Activated T-helper 2 cell treated with anti-CD3 and anti-CD28 coated beads, Interferon-gamma antibody, Interleukin-2, Interleukin-4, amounts not matched to agents 10 μg/mL and 5 μg/mL and 100 μg/mL, durations not matched to agents 14 hours and 24 hours and 36 hours (primary cell): ENCODE measurements at places on chromosomes 1 and 21. TPM values are rescaled to one million over a fixed set of nuclear protein-coding genes. Genes with fewer than 3 reads are reported as not detected.
A peak's percentile ranks its signal among the peaks of the same experiment; 100 is the strongest.

Gene TDRD5
- total RNA-seq = not detected in 2 replicates

Gene SH2D1B
- total RNA-seq = 0.84 and 1.0 TPM in 2 replicates

GRCh38 chr21:24163539-24163938 lies 1443.7 kb downstream of the MRPL39 start:
- H3K4me1 ChIP-seq = no peaks in the 10 kb centered on the region
- no peaks in the 10 kb centered on the region for H3K27me3 ChIP-seq
- no peaks in the 10 kb centered on the region for H3K36me3 ChIP-seq
- DNase-seq = no peak
- H3K27ac ChIP-seq = no peak overlapping the region

GRCh38 chr1:224544346-224545110 lies 71.6 kb upstream of the CNIH3 start:
- no peaks in the 10 kb centered on the region for H3K36me3 ChIP-seq
- no peak overlapping the region for H3K27ac ChIP-seq
- H3K27me3 ChIP-seq = peaks cover 9% of the 10 kb centered on the region
- no peak overlapping the region for H3K4me3 ChIP-seq

DNA sequence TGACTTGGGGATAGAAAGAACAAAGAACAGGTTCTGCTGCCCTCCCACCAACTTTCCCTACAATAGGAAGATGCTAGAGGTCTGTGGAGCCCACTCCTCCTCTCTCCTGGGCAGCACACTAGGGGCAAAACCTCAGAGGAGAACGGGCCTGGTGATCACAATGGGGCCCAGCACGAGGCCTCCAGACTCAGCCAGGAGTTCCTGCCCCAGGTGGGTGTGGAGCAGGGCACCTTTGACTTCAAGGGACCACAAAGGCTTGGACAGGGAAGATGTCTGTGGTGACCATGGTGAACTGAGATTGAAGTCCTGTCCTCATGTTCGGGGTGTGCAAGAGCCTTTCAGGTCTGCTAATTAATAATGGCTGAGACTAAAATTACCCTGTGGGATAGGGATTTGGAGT lies 88.8 kb downstream of the LAMC2 start:
- no peaks in the 10 kb centered on the region for H3K36me3 ChIP-seq
- H3K27me3 ChIP-seq = peaks cover 3% of the 10 kb centered on the region
- H3K27ac ChIP-seq = no peak overlapping the region
- H3K4me3 ChIP-seq = no peak overlapping the region
- DNase-seq = no peak

DNA sequence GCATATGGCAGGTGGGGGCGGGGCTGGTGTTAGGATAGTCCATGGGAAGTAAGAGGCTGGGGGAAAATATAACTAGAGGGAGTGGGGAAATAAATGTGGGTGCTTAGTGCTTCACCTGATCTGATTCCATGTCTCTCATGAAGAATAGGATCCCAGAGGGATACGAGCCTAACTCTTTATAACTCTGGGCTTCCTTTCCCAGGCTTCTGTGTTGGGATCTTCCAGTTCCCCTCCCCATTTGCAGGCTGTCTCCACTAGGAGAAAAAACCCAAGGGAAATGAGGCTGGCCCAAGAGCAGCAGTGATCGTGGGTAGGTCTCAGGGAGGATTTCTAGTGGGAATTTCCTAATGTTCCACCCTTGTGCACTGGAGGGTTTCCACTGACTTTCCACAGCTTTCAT lies 1.6 kb downstream of the KCNJ9 start:
- peaks cover 16% of the 10 kb centered on the region for H3K4me1 ChIP-seq
- H3K27me3 ChIP-seq = peaks cover 44% of the 10 kb centered on the region
- H3K36me3 ChIP-seq = no peaks in the 10 kb centered on the region
- peak overlapping the region; percentile 38 for H3K4me3 ChIP-seq
- no peak overlapping the region for H3K27ac ChIP-seq

DNA sequence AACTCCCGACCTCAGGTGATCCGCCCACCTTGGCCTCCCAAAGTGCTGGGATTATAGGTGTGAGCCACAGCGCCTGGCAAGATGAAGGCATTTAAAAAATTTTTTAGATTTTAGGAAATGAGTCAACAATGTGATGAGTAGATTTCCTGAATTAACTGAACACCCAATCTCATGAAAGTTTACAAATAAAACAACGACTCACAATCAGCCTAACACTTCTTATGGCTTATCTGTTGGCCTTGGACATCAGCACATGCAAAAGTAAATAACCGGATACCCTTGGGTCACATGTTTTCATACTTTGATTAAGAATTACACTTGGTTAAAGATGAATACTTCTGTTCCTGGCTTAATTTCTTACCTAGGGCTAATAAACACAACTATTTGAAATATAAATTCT lies 3.0 kb downstream of the GNG12 start:
- H3K4me3 ChIP-seq = no peak overlapping the region
- H3K27me3 ChIP-seq = peaks cover 39% of the 10 kb centered on the region
- H3K36me3 ChIP-seq = peaks cover 3% of the 10 kb centered on the region
- H3K27ac ChIP-seq = no peak overlapping the region
- H3K4me1 ChIP-seq = peaks cover 10% of the 10 kb centered on the region

GRCh38 chr1:202623075-202623474 lies 87.2 kb downstream of the SYT2 start:
- DNase-seq = no peak
- no peaks in the 10 kb centered on the region for H3K36me3 ChIP-seq
- H3K4me3 ChIP-seq = no peak overlapping the region
- H3K27me3 ChIP-seq = peaks cover 7% of the 10 kb centered on the region
- H3K4me1 ChIP-seq = no peaks in the 10 kb centered on the region

- H3K4me1 ChIP-seq = peaks cover 16% of the 10 kb centered on the region
- DNase-seq = no peak
Observed at GRCh38 chr1:239550178-239550577, 163.8 kb downstream of the CHRM3 start.

- peaks cover 32% of the 10 kb centered on the region for H3K4me1 ChIP-seq
- H3K36me3 ChIP-seq = peaks cover 77% of the 10 kb centered on the region
- no peak overlapping the region for H3K4me3 ChIP-seq
- DNase-seq = no peak
Observed at GRCh38 chr1:161172776-161173376, 4.4 kb downstream of the B4GALT3 start.

- H3K27ac ChIP-seq = peak overlapping the region; percentile 86
- peak; percentile 79 for DNase-seq
- peaks cover 92% of the 10 kb centered on the region for H3K36me3 ChIP-seq
- H3K4me1 ChIP-seq = peaks cover 52% of the 10 kb centered on the region
Observed at GRCh38 chr1:154157520-154158306, 2.8 kb upstream of the NUP210L start.

DNA sequence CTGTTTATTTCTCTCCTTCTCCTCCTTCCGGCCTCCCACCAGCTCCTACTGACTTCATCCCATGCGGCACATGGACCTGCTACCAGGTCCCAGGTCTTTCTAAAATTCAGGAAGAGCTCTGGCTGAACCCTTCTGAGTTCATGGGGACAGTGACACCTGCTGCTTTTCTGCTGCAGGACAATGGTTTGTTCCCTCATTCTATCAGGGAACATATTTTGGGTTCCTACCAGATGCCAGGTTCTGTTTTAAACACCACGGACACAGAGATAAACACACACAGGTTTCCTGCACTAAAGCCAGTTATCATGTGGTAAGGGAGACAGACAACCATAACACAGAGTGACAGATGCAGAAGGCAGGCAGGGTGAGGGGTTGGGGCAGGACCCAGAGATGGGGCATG lies 114.0 kb upstream of the RAB4A start:
- no peak overlapping the region for H3K4me3 ChIP-seq
- H3K27ac ChIP-seq = no peak overlapping the region
- DNase-seq = no peak

GRCh38 chr1:85325920-85326319 lies 49.5 kb upstream of the BCL10 start:
- peaks cover 5% of the 10 kb centered on the region for H3K4me1 ChIP-seq
- H3K4me3 ChIP-seq = no peak overlapping the region
- no peak overlapping the region for H3K27ac ChIP-seq

DNA sequence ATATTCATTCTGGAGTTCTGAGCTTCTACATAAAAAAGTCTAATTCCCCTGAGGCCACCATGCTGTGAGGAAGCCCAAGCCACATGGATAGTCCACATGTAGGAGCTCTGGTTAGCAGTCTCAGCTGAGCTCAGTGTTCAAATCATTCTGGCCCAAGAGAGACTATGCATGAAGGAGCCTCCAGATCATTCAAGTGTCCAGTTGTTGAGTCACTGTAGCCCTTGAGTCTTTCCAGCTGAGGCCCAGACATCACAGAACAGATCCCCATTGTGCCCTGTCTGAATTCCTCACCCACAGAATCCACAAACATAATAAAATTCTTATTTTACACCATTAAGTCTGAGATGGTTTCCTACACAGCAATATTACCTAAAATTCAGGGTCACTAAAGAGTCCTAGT lies 107.0 kb upstream of the NGF start:
- DNase-seq = no peak
- no peaks in the 10 kb centered on the region for H3K4me1 ChIP-seq
- H3K27ac ChIP-seq = no peak overlapping the region
- no peaks in the 10 kb centered on the region for H3K36me3 ChIP-seq
- H3K27me3 ChIP-seq = peaks cover 5% of the 10 kb centered on the region
- H3K4me3 ChIP-seq = no peak overlapping the region

DNA sequence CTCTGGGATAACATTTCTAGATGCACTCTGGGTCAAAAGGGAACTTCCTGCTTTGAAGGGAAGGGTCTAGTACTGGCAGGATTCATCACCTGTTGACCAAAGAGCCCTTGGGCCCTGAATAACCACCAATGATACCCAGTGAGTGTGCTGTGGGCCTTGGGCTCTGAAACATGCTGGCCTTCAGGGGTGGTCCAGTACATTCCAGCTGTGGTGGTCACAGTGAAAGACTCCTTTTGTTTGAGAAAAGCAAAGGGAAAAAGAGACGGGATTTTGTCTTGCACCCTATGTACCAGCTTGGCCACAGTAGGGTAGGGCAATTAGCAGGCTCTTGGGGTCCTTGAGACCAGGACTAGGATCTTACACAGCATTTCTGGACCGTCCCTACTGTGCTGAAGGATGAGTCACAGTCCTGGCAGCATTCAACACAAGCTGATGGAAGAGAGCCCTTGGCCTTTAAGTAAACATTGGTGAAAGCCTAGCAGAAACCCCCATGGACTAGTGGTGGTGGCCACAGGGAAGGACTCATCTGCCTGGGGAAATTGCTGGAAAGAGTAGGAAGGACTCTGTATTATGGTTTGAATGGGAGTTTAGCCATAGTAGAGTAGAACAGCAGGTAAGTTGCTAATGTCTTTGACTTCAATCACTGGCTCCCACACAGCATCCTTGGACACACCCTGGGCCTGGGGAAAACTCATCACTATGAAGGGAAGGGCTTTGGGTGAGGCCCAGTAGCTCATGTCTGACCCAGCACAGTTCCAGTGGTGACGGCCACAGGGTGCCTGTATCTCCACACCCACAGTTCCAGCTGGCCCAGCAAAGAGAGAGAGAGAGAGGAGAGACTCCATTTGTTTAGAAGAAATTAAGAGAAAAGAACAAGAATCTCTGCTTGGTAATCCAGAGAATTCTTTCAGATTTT lies 87.5 kb downstream of the COL24A1 start:
- no peak overlapping the region for H3K4me3 ChIP-seq
- no peak for DNase-seq
- H3K36me3 ChIP-seq = no peaks in the 10 kb centered on the region
- no peaks in the 10 kb centered on the region for H3K27me3 ChIP-seq

DNA sequence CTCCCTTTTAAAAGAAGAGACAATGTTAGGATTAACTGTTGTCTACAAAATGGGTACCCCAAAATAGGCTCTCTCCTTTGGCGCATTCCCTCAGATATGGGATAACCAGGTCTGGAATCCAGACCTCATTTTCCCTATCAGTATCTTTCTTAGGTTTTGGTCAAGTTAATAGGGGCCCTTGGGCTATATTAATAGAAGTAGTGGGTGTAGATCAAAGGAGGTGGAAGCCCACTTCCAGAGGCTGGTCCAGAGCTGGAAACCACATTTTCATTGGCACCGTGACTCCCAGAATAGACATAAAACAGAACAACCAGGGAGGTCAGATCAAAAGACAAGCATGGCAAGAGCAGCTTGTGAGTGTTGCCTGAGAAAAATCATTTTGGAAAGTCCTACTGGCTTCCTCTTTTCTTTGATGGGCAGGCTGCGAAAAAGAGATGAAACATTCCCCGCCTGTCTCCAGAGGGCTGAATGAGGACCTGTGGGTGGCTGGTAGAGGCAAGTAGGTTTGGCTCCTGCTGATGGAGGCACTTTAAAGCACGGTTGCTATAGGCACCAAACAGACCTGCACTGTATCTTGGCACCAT lies 25.8 kb upstream of the KIF21B start:
- DNase-seq = no peak
- peaks cover 8% of the 10 kb centered on the region for H3K27me3 ChIP-seq
- H3K27ac ChIP-seq = no peak overlapping the region
- no peaks in the 10 kb centered on the region for H3K36me3 ChIP-seq
- no peak overlapping the region for H3K4me3 ChIP-seq
- no peaks in the 10 kb centered on the region for H3K4me1 ChIP-seq

- peaks cover 8% of the 10 kb centered on the region for H3K4me1 ChIP-seq
- H3K27ac ChIP-seq = peak within 1 kb of the TSS; percentile 88
- H3K36me3 ChIP-seq = no peaks in the 10 kb centered on the region
- H3K27me3 ChIP-seq = no peaks in the 10 kb centered on the region
Observed at GRCh38 chr21:33479679-33480480, at the start of gene TMEM50B. Gene TMEM50B, minus strand, starts transcription at chr21:33479974. Its CDS starts 11,089 bp downstream, at chr21:33468885.

DNA sequence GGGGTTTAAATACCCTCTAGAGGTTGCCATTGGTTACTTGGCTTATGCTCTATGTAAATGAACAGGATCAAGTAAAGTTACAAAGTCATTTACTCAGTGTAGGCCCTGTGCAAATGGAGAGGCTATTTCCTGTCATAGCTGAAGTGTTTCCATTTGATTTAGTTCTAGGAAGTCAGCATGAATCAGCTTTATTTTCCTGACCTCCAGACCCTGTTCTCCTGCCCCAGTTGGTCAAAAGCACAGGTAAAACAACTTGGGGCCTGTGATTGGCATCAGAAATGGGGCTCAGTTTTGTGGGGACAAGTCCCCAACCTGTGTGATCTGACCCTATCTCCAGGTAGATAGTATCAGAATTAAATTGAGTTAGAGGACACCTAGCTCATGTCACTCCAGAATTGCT lies 239.9 kb downstream of the HHAT start:
- DNase-seq = no peak
- no peaks in the 10 kb centered on the region for H3K36me3 ChIP-seq
- no peak overlapping the region for H3K4me3 ChIP-seq
- H3K27me3 ChIP-seq = peaks cover 3% of the 10 kb centered on the region
- no peak overlapping the region for H3K27ac ChIP-seq

DNA sequence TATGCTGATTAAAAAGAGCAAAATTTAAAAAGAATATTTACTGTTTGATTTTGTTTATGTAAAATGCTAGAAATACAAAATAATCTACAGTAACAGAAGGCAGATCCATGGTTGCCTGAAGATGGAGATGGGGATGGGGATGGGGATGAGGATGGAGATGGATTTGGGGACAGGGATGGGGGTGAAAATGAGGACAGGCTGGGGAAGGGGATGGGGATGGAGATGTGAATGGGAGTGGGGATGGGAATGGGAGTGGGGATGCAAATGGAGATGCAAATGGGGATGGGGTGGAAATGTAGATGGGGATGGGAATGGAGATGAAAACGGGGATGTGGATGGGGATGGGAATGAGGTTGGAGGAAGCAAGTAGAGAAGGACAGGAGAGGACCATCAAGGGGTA lies 252.2 kb downstream of the PLPP3 start:
- H3K4me1 ChIP-seq = peaks cover 8% of the 10 kb centered on the region
- H3K27me3 ChIP-seq = no peaks in the 10 kb centered on the region
- H3K4me3 ChIP-seq = no peak overlapping the region
- H3K36me3 ChIP-seq = no peaks in the 10 kb centered on the region
